Amniotic stem cell (primary cell): ENCODE measurements at places on chromosomes 13 and 19.

- no peak for DNase-seq
Measured at GRCh38 chr13:20099319-20099718, 61.5 kb downstream of the GJA3 start.

DNA sequence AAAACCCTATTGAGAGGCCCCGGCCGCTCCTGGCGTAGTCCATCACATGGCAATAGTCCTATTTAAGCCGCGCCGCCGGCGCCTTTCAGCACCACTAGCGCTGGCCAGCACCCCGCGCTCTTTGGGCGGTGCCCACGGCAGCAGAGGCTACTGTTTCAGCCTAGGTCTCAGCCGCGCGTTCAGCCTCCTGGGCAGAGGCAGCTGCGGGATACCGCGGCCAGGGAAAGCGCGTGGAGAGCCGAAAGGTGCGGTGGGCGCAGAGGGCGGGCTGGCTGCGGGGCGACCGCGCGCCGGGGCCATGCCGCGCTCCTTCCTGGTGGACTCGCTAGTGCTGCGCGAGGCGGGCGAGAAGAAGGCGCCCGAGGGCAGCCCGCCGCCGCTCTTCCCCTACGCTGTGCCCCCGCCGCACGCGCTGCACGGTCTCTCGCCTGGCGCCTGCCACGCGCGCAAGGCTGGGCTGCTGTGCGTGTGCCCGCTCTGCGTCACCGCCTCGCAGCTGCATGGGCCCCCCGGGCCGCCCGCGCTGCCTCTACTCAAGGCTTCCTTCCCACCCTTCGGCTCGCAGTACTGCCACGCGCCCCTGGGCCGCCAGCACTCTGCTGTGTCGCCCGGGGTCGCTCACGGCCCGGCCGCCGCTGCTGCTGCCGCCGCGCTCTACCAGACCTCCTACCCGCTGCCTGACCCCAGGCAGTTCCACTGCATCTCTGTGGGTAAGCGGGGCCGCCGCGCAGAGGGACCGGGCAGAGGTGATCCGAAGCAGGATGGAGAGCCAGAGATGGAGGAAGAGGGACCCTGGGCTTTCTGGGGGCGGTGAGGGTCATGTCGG lies at the start of gene GSX1:
Gene GSX1 (plus strand): TSS at position 91 of the 826 bp plus-strand sequence. CDS start 208 bp downstream, at position 299.
- no peak for DNase-seq

GRCh38 chr13:104954210-104954609 lies 1581.3 kb downstream of the EFNB2 start:
- no peak for DNase-seq

- no peak for DNase-seq
Measured at GRCh38 chr13:40600149-40600751, 66.2 kb downstream of the FOXO1 start.

- peak; percentile 46 for DNase-seq
Measured at GRCh38 chr19:31312009-31312676, 37.1 kb downstream of the TSHZ3 start.

DNA sequence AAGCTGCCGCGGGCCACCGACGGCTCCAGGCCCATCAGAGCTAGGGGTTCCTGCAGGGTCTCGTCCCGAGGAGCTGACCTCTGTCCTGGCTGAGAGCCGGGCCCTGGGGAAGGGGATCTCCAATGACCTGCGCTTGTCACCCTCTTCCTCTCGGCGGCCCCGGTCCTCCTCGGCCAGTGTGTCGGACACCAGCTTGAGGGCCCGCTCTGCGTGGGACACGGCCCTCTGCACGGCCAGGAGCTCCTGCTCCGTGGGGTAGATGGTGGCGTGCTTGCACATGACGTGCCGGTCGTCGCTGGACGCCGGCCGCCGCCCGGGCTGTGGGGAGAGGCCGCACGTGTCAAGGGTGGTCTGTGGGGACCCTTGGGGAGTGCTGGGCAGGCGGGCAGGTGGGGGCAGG lies 32.7 kb upstream of the MATK start:
- no peak for DNase-seq

GRCh38 chr19:28605501-28606268 lies 607.3 kb downstream of the UQCRFS1 start:
- no peak for DNase-seq

DNA sequence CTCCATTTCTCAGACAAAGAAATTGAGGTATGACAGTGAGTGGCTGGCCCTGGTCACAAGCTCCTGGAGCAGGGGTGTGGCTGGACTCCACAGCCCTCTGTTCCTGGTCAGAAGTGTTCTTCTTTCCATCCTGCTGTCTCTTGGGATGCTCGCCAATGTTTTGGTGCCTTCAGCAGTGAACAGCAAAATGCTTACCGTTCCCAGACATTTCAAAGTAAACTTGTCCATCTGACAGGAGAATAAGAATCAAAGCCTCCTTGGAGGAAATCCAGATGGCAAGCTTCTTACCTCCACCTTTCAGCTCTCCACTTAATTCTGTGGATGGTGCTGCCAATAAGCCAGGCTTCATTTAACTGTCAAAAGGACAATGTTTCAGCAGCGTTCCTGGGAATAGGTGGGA lies 954.1 kb downstream of the UQCRFS1 start:
- DNase-seq: no peak

DNA sequence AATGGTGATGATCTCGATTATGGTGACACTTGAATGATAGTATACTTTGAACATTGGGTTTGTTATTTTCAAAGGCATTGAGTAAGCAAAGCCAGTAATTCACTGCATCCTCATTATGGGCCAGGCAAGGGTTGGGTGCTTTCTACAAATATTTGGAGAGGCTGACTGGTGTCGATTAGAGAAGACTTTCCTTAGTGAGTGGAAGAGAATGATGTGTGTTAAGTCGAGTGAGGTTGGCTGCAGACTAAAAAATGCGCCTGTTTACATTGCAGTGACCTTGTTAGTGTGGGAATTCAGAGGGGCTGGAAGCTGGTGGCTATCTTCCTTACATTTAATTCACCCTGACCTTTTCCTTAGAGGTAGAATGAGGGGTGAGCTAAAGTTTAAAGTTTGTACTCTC lies 22.4 kb upstream of the RNF113B start:
- no peak for DNase-seq

DNA sequence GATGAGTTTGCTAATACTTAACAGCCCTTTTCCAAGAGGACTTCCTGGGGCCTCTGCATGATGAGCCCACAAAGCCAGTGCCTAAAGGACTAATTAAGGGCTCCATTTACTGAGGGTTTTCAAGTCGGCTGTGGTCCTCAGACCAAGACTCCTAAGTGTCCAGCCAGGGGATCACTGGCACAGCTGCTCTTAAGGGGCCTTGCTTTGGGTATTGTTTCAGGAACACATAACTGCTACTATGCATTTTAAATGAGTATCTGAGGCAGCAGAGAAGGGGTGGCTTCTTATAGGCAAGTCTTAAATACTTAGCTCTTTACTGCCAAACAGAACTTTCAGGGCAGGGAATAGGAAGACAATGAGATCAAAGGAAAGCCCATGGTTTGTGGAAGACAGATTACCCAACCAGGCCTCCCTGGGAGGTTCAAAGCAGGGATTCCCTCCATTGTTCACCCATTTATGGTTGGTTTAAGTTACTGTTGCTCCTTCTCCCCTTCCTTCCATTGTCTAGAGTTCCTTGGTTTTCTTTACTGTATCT lies 61.9 kb downstream of the TNFRSF19 start:
- DNase-seq: no peak

DNA sequence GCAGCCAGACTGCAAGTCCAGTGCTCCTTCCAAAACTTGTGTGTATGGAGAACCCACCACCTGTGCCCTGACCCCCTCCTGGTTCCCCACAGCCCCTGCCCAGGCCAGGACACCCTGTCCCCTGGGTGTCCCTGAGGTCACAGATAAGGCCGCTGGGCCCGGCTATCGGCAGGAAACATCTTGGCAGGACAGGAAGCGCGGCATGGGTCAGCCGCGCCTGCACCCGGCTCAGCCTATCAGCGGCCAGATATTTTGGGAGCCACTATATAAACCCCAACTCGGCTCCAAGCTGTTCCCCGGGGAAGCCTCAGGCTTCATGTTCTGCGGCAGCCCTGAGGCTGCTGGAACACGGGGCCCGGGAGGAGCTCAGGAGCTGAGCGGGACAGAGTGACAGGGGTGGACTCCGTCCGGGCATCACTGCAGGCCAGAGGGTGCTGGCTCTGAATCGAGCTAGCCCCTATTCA lies 60.8 kb downstream of the AP1M1 start:
- no peak for DNase-seq
